ENCODE measurements at places on chromosomes 2 and 18. TPM values are rescaled to one million over a fixed set of nuclear protein-coding genes. Genes with fewer than 3 reads are reported as not detected.

The SPHKAP gene
- total RNA-seq, result 0.83 TPM

The IL36G gene
- total RNA-seq, result not detected

The ARMC9 gene
- 175 TPM for total RNA-seq

The VWA3B gene
- not detected for total RNA-seq

The FZD7 gene
- 51.5 TPM for total RNA-seq

The PLGLB1 gene
- total RNA-seq, result 3.4 TPM

The ID2 gene
- total RNA-seq, result 149 TPM

The SLC4A5 gene
- 0.50 TPM for total RNA-seq

The COL4A4 gene
- 5.3 TPM for total RNA-seq

The SLC35G4 gene
- not detected for total RNA-seq

The C1QL2 gene
- total RNA-seq, result not detected

The TRIM43 gene
- total RNA-seq, result not detected

The SRD5A2 gene
- total RNA-seq, result 0.06 TPM

The AQP12B gene
- not detected for total RNA-seq

The UGT1A3 gene
- not detected for total RNA-seq

The HOXD10 gene
- 0.42 TPM for total RNA-seq

The C2orf66 gene
- total RNA-seq, result not detected

The CD8A gene
- total RNA-seq, result 1.0 TPM

The C2orf69 gene
- total RNA-seq, result 15.0 TPM

The TSGA10 gene
- total RNA-seq, result 1.5 TPM

The MTHFD2 gene
- total RNA-seq, result 80.8 TPM

The MYOM1 gene
- 13.3 TPM for total RNA-seq

The RHOB gene
- 1,532 TPM for total RNA-seq

The CHRND gene
- total RNA-seq, result not detected

The OXER1 gene
- 0.58 TPM for total RNA-seq

The NETO1 gene
- 0.50 TPM for total RNA-seq

The RUFY4 gene
- total RNA-seq, result not detected

The TGFBRAP1 gene
- total RNA-seq, result 20.8 TPM

The ABCB6 gene
- total RNA-seq, result 17.4 TPM

The AGXT gene
- total RNA-seq, result not detected
